Cortex of kidney (tissue), 1 donor: ENCODE measurements at places on chromosomes 4 and X.

DNA sequence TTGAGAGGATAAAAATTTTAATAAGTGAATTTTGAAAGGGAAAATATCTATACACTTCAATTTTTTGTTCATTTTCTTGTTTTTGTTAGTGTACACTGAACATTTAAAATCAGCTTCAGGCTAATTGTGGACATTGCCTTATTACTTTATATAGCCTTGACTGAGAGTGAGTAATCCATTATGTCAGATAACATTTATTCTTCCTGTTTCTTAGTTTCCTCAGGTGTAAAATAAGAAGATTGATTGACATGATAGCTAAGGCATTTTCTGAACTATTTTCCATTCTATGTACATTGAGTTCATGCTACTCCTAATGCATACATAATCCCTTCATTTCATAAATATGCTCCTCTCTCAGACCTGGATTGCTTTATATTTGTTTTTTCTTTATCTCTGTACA is 607.3 kb upstream of the AADAT start:
- no peak for DNase-seq

GRCh38 chr4:121519236-121519838 is 138.5 kb upstream of the QRFPR start:
- DNase-seq, result no peak

DNA sequence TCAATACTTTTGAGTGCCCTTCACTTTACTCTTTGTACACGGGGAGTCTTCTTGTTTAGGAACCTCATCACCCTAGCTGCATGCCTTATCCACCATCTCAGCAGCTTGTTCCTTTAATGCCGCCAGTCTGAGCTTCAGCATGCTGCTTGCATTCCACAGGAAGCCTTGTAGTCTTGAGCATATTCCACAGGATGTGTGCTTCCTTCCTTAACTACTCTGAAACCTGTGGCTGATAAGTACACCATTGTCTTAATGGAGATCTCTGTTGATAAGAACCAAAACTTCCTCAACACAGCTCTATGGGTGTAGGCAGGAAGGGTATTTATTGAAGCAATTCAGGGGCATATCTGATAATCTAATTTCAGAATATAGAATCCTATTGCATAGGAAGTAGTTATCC is 24.4 kb upstream of the CCNI start:
- DNase-seq, result no peak

- DNase-seq, result no peak
Measured at GRCh38 chrX:131747173-131747572, 203.3 kb downstream of the OR13H1 start.

GRCh38 chrX:49249071-49249470 is 13.8 kb downstream of the CCDC22 start:
- DNase-seq, result no peak

DNA sequence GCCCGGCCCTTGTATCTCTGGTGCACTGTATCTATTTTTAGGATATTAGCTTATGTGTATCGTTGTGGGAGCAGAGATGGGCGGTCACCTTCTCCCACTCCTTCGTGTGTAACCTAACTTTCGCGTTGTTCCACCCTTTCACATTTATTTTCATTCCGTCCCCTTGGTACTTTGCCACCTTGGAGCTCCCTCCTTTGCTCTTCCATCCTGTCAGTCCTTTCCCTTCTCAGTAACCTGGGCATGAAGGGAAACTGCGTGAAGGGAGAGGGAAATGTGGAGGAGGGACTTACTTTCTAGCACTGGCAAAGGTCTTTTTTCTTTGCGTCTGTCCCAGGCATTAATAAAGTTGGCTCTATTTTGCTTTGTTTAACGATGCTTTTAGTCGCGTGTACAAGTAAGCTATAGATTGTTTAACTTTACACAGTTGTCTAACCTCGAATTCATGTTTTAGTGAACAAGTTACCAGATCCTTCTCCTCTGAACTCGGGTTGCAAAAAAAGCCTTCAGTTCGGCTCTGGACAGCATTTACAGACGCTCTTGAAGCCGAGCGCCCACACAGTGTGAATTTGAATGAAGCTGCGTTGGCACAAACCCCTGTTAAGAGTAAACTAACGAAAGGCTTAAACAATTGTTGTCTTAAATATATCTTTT is 3.9 kb downstream of the PCDH10 start:
- no peak for DNase-seq

- DNase-seq, result no peak
Measured at GRCh38 chr4:25930731-25931354, 16.8 kb downstream of the SMIM20 start.

- DNase-seq, result no peak
Measured at GRCh38 chrX:19875050-19875431, 12.4 kb downstream of the SH3KBP1 start.

DNA sequence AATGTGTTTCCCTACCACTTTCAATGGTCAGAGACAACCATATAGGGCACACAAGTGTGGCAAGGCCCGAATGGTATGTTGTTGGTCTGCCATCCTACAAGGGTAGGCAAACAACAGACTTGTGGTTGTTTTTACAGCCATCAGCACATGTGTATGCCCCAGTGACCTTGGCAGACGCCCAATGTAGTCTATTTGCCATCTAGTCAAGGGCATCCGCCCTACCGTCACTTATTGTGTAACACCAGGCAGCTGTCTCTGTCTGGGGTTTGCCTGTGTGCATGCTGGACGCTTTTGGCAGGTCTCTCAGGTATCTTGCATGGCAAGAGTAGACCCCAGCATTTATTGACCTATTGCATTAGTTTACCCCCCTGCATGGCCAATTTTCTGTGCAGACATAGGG is 1145.5 kb upstream of the POU3F4 start:
- DNase-seq, result no peak

DNA sequence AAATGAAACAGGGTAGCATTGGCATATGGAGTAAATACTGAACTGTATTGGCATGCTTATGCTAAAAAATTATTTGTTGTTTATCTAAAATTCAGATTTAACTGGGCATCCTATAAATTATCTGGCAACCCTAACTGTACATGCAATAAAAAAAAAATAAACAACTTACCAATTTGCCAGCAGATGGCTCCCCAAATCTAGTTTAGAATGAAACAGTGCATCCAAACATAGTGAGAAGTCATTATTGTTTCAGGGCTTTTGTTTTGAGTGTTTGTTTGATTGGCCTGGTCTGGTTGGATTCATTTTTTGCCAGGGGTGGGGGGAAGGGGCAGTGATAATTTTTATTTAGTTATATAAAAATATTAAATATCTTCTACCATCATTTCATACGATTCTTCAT is 12.8 kb upstream of the NSUN7 start:
- no peak for DNase-seq

DNA sequence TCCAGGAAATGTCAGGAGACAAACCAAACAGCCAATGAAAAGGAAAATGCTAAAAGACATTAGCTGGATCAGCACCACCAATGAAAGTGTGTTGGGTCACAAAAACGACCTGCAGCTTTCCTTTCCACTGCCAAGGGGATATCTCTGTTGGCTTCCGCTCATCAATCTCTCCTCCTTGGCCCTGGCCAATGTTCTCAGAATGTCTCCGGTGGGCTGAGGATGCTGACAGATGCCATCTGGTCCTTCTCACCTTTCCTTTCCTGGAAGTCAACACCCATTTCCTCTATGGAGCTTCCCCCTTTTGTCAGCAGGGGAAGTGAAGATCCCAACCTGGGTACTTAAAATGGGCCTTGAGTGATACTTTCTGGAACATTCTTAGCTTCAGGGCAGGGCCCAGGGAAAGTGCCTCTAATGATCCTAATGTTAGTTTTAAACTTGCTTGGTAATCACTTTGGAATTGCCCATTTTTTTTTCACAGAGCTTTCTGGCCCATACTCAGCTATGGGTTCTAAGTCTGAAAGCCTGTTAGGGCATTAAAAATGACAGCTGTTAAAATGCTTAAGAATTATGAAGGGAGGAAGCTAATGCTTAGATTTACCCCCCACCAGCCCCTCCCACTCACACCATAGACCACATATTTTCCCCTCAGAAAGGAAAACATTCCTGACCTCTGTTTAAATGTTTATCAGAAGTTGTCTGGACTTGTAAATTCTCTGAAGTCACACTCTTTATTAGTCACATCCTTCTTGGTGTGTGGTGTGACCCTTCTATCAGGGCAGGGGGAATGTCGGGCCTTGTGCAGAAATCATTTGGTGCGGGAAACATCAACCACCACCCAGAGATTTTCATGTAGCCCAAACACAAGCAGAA is 29.2 kb downstream of the IGFBP7 start:
- DNase-seq, result no peak

DNA sequence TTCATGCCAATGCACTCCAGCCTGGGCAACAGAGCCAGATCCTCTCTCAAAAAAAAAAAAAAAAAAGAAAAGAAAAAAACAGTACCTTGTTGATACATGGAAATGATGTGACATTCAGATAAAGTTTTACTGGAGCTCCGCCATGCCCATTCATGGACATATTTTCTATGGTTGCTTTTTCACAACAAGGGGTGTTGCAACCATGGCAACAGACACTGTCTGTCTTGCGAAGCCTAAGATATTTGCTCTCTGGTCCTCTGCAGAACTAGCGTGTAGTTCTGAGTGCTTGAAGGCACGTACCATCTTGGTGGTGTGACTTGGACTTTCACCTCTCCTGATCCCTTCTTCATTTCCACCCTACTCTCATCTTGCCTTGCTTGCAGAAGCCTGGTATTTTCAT is 53.2 kb downstream of the TBL1X start:
- no peak for DNase-seq

GRCh38 chrX:124440695-124441094 is 94.3 kb downstream of the SH2D1A start:
- no peak for DNase-seq

- no peak for DNase-seq
Measured at GRCh38 chrX:97931586-97931985, 1047.9 kb downstream of the RPA4 start.

- no peak for DNase-seq
Measured at GRCh38 chrX:41963348-41963747, 40.0 kb upstream of the CASK start.

GRCh38 chrX:13087322-13088155 is 43.1 kb upstream of the FAM9C start:
- no peak for DNase-seq

DNA sequence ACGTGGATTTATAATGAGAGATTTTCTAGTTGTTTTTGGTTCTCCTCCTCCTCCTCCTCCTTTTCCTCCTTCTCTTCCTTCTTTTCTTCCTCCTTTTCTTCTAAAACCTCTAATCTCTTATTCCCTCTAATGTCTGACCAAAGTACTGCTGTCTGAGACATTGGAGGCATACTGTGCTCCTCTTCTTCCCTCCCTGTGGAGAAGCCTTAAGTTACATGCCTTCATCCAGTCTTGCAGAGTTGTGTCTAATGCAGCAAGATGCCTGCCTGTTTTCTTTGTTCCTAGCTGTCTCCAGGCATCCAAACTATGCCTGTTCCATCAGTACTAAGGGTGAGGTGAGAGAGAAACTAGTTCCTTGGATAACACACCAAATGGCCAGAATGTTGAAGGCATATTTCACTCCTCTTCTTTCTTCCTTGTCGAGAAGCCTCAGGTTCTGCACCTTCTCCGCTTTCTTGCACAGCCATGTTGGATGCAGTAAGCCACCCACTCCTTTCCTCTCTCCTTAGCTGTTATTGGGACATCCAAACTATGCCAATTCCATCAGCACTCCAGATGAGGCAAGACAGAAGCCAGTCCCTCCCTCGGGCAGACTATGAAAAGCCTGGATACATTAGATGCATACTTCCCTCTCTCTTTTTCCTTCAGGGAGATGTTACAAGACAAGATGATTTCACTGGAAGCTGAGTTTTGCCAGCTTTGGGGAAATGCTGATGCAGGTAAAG is 285.7 kb upstream of the TRAM1L1 start:
- no peak for DNase-seq

DNA sequence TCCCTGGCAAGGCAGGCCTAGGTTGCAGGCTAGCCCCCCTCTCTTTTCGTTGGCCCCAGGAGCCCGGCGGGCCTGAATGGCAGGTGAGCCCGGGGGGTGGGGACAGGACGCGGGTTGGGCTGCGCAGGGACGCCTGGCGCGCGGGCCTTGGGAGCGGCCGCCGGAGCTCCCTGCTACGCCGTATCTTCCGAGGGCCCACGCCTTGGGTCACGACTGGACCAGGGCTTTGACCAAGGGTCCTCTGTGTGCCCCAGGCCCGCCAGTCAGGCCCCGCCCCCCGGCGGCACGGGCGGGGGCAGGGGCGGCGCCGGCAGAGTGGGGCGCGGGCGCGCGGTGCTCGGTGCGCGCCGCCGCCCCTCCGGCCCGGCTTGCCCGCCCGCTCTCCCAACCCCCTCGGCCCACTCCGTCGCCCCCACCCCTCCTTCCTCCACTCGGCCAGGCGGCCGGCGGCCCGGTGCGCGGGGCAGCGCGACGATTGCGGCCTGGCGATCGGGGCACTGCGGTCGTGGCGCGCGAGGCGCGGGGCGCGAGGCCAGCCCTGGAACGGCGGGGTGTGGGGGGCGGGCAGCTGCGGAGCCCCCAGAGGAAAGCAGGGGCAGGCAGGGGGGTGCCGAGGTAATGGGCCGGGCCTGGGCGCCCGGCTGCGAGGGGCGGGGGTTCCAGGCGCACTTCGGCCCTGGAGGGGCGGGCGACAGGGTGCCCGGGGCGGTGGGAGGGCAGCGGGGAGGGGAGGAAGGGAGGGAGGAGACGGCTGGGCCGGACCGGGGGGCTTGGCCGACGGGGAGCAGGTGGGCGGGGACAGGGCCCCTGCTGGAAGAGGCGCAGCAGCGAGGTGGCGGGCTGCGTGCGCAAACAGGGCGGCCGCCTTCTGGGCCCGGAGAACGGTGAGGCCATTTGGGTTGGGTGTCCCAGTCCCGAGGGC is at the start of gene PRRG3:
Gene PRRG3 (plus strand): TSS at position 798 of the 922 bp plus-strand sequence. CDS start 3,357 bp downstream, outside the sequence.
- DNase-seq, result no peak

GRCh38 chr4:15245006-15245530 is 182.8 kb upstream of the C1QTNF7 start:
- DNase-seq, result no peak

DNA sequence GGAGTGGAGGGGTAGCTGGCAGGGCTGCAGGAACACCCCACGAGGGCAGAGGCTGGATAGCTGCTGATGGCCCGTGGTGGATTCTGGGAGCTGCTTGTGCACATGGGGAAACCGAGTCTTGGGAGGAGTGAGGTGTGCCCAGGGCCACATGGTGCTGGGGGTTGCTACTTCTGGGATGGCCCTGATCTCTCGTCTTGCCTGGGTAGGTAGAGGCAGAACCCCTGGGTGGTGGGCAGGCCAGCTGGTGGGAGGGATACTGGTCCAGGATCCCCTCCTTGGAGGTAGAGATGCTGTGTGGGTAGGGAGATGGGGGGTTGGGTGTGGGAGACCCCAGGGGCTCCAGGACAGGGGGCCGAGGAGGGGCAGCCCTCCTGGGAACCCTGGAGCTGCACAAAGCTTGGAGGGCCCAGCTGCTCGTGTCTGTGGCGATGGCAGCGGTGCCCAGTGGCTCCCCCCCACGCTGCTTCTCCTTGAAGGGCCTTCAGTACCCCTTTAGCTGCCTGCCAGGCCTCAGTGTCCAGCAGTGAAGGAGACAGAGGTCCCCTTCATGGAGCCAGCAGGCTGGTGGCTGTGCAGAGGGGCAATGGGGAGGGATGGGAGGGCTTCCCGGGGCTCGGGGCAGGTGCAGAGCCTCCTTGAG is 3.2 kb downstream of the NAT8L start:
- no peak for DNase-seq

DNA sequence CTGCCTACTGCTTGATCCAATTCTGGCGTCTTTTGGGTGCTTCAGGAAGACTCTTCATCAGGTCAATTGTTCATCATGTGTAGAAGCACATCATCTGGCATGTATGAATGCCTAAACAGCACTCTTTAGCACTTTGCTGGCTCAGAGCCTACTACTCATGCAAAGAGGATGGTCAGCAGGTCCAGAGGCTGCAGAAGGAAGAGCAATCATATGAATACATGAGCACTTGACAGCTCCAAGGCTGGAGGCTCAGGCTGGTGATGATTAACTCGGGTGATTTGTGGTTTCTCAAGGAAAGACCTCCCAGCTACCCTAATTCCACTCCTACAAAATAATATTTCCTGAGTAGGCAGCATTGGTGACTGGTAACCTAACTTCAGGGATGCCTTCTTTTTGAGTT is 103.8 kb upstream of the CXCL13 start:
- no peak for DNase-seq
